NT2/D1 (cell line): ENCODE measurements at places on chromosomes 6 and 20.
A peak's percentile ranks its signal among the peaks of the same experiment; 100 is the strongest.

GRCh38 chr6:138092686-138093085, 14.5 kb downstream of the PERP start:
- DNase-seq: no peak

DNA sequence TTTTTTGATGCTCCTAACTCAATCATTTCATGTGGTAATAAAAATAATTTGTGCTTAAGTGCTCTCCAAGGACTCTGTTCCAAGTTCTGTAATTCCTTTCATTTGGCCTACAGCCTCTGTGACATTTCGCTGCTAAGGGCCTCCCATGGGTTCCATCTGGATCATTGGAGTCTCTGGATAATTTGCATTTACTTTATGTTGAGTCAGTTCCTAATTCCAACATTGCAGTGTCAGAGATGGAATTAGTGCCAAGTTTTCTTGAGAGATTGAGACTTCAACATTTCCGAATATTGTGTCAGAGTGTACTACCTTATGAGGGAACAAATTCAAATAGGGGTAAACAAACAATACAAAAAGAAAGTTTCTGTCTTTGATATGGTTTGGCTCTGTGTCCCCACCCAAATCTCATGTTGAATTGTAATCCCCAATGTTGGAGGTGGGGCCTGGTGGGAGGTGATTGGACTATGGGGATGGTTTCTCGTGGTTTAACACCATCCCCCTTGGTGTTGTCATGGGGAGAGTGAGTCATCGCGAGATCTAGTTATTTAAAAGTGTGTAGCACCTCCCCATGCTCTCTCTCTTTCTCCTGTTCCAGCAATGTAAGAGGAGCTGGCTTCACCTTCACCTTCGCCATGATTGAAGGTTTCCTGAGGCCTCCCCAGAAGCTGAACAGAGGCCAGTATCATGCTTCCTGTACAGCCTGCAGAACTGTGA, 244.1 kb upstream of the TBX18 start:
- no peak for DNase-seq

DNA sequence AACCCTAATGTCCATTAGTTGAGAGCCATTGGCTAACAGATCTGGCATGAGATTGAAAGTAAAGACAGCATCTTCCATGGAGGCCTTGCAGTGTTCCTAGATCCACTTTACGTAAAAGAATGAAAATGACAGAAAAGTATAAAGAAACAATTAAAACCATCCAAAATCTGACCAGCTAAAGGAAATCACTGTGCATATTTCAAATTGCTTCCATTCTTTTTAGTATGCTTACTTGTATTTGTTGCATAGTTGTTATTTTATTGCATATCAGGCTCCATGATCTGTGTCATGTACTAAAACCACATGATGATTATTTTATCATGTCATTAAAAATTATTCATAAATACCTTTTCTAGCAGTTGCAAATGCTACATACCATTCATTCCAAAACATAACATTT, 67.9 kb downstream of the GCLC start:
- DNase-seq: no peak

DNA sequence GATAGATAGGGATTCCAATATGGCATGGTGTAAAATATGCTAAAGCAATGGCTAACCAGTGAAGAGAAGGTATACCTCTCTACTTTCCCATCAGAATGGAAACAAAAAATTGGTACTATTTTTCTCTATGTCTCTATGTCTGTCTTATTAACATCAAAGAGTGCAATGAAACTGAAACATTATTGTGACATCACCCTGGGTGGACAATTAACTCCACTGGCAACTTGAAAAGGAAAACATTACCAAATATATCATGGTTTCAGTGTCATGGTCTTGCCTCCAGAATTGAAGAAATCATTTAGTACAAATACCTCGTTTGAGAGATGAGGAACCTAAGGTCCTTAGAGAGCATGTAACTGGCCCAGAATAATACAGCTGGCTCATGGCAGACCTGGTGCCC, 1132.5 kb upstream of the MAP3K7 start:
- DNase-seq: no peak

- no peak for DNase-seq
Observed at GRCh38 chr20:11324990-11325389, 592.7 kb upstream of the BTBD3 start.

GRCh38 chr6:37696220-37696840, 1.4 kb downstream of the MDGA1 start:
- DNase-seq: no peak

DNA sequence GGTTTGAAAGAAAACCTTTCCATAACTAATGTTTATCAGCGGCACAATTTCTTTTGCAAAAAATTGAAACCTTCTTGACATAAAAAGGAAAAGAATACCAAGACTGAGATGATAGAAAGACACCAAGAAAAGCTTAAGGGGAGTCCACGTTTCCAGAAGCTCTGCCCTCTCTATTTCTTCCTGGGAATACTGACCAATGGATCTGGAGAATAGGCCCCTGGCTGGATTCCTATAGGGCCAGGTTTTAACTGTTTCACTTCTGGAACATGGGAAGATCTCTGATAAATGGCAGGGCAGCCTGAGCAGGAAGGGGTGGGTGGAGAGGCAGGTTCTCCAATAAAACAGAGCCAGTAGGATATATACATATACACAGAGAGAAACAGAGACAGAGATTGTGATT, 413.4 kb upstream of the JARID2 start:
- no peak for DNase-seq

- DNase-seq: no peak
Observed at GRCh38 chr6:25606151-25606550, 45.9 kb upstream of the SCGN start.

GRCh38 chr20:61112515-61112914, 139.5 kb upstream of the CDH4 start:
- DNase-seq: no peak

GRCh38 chr20:60008130-60008808, 50.0 kb downstream of the CDH26 start:
- DNase-seq: no peak

DNA sequence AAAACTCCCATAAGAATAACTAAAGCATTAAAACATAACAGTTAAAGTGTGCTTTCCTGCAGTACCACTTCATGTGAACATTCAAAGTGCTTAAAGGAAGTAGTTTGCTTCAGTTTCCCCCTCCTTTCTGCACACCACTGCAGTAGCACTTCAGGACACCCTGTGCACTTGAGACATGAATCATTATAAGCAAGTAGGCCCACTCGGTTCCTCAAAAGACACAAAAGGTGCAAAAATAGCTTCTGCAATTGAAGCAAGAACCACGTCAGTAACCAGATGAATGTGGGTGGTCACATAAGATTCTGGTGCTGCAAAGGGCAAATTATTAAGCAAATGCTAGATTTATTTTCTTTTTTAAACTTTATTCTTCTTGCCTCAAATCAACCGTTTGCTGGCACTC, 160.6 kb downstream of the HIVEP2 start:
- DNase-seq: no peak

DNA sequence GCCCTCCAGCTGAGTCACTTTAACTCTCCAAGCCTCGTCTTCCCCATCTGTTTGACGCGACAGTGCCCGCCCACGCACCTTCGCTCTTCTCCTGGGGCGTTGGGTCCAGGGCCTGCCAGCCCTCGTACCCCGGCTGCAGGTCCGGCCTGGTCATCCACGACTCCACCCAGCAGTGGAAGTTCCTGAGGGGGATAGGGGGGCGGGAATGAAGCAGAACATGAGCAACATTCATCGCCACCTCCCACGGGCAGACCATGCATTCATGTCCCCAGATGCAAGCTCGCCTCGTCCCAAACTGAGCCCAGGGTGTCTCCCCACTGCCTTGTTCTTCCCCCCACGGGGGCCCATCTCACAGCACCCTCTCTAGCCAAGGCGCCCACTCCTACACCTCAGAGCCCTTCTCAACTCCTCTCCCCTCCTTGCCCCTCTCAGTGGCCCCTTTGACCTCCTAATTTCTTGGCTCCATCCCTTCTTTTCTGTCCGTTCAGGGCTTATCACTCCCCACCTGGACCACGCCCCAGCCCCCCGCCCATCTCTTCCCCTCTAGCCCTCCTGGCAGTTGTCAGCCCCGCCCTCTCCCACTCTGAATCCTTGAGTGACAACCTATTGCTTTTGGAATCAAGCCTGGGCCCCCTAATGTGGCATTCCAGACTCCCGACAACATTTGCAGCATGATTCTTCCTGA, 23.7 kb downstream of the TGM2 start:
- no peak for DNase-seq

GRCh38 chr6:71171497-71172070, 117.0 kb upstream of the OGFRL1 start:
- DNase-seq: no peak

GRCh38 chr6:150704447-150705192, 104.9 kb downstream of the PLEKHG1 start:
- DNase-seq: no peak

GRCh38 chr6:3849681-3850450, 693 bp downstream of the FAM50B start:
- no peak for DNase-seq

- DNase-seq: peak; percentile 88
Observed at GRCh38 chr6:19312241-19312978, 524.8 kb upstream of the ID4 start.

- DNase-seq: no peak
Observed at GRCh38 chr6:56730663-56731529, 88.2 kb upstream of the DST start.

DNA sequence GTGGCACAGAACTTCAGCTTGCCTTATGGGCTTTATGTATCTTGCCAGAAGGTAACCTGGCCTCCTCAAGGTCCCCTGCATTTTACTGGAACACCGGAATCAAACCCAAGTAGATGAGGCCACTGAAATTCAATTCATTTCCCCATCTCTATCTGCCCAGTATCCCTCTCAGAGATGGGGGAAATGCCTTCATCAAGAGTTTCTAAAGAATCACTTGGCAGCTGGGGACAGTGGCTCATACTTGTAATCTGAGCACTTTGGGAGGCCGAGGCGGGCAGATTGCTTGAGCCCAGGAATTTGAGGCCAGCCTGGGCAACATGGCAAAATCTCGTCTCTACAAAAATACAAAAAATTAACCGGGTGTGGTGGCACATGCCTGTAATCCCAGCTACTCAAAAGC, 12.9 kb downstream of the MDGA1 start:
- DNase-seq: no peak

DNA sequence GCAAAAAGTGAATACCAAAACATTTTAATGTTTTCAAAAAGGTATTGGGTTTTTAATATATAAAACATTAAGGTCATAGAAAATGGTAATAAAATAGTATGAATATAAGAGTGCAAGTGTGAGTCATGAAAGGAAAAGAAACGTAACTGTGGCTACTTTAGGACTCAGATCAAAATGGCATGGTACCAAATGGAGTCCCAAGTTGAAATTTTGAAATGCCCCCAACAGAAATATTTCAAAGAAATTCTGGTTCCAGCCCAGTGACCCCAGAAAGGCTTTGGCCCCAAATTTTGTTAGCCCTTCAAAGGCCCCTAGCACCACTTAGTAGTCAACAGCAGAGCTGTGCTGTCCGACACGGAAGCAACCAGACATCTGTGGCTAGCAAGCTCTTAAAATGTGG, 6.0 kb downstream of the COL12A1 start:
- no peak for DNase-seq

- no peak for DNase-seq
Observed at GRCh38 chr6:106182455-106182854, 96.3 kb downstream of the PRDM1 start.

GRCh38 chr20:62359043-62359490, 8.0 kb downstream of the LAMA5 start:
- no peak for DNase-seq

DNA sequence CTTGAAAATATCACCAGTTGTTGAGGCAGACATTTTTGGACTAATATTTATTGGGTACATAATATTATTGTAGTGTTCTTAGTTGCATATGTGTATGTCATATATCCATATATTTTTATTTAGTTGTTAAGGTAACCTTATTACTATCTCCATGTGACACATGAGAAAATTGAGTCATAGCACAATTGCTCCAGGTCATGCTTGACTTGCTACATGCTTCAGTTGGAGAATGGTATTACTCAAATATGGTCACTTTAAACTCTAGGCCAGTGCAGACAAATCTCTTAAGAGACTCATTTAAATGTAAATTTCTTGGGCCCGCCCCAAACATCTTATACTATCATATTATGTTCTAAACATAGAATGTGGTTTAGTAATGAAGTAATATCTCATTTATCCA, 246.1 kb downstream of the RIMS1 start:
- no peak for DNase-seq

DNA sequence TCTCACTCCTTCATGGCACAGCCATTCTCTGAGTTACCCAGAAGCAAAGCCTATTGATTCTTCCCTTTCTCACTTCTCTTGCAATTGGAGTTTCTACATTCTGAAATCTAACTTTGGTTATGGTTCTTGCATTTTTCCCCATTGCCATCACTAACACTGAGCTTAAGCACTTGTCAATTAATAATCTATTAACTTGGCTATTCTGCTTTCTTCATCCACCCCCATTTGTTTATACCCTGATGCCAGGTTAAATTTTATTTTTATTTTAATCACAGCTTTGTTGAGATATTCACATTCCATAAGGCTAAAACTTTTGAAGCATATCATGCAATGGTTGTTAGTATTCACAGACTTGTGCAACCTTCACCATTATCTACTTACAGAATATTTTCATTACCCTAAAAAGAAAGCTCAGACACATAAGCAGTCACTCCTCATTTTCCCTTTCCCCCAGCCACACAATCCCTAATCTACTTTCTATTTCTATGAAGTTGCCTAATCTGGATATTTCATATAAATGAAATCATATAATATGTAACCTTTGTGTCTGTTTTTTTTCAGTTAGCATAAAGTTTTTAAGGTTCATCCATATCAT, 222.3 kb downstream of the UBE3D start:
- DNase-seq: no peak

DNA sequence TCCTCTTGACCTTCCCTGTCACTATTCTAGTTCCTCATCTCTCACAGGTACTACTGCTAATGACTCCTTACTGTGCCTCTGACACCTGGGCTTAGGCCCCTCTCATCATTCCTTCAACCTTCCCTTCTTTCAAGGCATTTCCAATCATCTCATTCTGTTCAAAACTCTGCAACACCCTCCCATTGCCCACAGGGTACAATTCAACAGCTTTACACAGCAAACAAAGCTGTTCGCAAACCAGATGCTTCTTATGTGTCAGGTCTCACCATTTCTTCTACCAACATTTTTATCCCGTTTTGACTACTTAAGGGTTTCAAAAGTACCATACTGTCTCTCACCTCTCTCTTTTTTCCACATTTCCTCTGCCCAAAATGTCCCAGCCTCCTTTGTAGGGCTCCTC, 84.4 kb upstream of the ID4 start:
- no peak for DNase-seq
